Stimulated activated CD8-positive, alpha-beta memory T cell treated with anti-CD3 and anti-CD28 coated beads, Interleukin-15, amount 100 ng/mL, for 4 hours (primary cell): ENCODE measurements at places on chromosomes 4 and X.

DNA sequence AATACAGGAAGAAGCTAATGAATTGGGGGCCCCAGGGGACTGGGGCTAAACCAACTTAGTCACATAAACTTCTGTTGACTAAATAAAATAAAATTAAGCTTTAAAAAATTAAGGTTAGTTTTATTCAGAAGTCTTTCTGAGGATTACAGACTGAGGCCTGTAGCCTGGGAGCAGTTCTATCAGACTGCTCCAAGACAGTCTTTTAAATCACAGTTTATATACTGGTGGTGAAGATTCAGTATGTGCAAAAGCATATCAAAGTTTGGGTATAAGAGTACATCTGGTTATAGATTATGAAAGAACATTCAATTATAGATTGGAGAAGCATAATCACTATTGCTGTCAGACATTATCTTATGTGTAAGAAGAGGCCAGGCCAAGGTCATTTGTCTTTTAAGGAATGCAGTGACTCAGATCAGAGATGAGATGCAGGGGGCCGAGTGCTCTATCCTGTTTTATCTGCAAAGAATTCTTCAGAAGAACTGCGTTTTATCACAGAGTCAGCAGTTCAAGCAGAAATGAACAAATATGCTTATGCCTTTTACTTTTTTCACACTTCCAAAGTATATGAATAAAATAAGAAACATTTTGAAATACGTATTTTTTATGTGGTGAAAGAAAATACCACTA is 109.4 kb downstream of the PDHA2 start:
- DNase-seq, result no peak

GRCh38 chr4:56106180-56107147 is 157.7 kb downstream of the CEP135 start:
- DNase-seq, result no peak

DNA sequence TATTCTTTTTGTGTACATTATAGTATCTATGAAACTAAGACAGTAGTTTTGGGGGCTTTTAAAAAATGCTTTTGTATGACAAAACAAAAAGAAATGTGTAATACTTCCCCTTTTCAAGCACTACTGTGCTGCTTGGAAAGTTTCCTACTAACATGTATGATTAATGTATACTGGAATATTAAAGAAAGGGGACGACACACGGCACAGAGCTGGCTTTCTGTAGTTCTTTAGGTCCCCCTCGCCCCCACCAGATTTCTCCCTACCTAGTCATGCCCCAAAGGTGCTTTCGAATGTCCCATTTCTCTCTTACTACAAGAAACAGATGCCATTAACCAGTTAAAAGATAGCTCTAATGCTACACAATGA is 1.6 kb upstream of the AP1S2 start:
- no peak for DNase-seq

DNA sequence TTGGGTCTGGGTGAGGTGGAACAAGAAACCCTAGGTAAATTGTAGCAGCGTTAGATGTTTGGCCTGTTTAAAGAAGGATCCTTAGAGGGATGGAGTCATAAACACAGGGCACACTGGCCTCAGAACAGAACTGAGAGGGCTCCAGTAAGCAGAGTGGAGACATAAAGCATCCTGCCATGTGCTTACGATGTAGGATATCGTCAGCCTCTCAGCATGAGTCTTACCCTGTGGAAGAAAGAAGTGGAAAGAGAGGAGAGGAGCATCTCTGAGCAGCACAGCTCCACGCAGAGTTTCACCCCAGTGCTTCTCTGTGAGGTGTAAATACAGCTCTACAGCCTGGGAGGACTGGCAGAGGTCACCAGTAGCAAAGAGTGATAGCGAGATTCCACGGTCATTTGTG is 27.8 kb upstream of the SORBS2 start:
- DNase-seq, result no peak

- no peak for DNase-seq
Measured at GRCh38 chrX:103817502-103817901, 14.6 kb downstream of the RAB9B start.

DNA sequence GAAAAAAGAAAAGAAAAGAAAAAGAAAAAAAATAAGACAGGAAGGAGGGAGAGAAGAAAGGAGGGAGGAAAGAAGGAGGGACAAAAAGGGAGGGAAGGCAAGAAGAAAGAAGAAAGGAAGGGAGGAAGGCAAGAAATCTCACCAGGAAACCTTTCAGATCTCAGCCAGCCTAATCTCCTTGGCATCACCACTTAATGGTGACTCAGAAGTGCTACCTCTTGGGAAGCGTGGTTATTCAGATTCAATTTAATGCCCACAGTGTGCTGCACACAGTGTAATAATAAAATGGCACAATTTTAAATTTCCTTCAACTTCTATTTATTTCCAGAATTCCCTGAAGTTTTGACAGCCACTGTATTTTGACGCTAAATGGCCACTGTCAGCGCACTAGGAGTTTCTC is 50.3 kb downstream of the DKK2 start:
- no peak for DNase-seq

GRCh38 chr4:3471886-3472285 is 8.8 kb downstream of the DOK7 start:
- no peak for DNase-seq

DNA sequence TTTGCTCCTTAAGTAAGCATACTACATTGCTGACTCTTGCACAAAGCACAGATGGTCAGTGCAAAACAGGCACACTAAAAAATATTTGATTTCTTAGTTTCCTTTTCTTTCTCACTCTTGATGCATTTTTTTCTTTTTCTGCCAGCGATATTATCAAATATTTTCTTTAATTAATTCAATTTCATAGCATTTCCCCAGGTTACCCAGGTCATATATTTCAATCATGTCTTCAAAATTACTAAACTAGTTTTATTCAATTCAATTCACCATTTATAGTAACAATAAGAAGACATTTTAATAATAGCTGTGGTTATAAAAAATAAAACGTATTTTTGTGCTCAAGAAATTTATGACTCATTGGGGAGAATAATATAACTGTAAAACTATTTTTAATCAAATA is 421.2 kb downstream of the GASK1B start:
- no peak for DNase-seq

DNA sequence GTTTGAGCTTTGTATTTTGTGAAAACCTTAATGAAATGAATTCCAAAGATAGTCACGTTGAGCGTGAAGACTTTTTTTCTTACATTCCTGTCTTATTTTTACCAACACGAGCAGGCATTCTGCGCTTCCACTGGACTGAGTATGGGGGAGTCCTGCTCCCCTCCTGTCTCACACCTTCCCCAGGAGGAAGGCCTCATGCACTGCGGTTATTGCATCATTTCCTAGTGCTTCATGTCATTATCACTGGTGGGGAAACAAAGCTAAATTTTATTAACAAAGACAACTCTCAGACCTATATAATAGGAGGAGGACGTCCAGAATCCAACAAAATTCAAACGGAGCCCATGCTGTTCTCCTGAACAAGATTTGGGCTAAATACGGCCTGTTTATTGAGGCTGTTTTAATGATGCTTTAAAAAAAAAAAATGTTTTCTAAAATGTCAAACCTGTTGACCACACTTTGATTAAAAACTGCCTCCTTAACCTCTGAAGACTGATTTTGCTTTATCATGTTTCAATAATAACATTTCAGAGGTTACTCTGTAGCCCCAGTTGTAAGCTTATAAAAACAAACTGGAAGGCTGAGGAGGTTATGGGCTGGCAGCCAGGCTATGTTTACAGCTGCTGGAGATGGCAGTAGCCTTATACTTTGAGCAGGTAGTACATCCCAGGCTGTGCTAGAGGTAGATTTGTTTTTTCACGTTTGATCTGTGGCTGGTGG is 118.0 kb downstream of the SOWAHB start:
- no peak for DNase-seq

GRCh38 chr4:110867251-110867960 is 244.5 kb upstream of the PITX2 start:
- no peak for DNase-seq

DNA sequence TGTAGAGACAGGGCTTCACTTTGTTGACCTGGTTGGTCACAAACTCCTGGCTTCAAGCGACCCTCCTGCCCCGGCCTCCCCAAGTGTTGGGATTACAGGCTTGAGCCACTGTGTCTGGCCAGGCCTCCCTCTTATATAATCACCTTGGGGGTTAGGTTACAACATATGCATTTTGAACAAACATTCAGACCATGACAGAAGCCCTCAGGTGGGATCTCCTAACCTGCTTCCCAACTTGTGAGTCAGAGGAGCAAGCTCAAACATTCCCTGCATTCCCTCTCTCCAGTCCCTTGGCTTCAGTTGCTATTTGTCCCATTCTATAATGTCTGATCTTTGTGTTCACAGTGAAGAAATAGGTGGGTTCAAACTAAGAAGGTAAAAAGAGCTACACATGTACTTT is 76.5 kb upstream of the NRK start:
- no peak for DNase-seq

DNA sequence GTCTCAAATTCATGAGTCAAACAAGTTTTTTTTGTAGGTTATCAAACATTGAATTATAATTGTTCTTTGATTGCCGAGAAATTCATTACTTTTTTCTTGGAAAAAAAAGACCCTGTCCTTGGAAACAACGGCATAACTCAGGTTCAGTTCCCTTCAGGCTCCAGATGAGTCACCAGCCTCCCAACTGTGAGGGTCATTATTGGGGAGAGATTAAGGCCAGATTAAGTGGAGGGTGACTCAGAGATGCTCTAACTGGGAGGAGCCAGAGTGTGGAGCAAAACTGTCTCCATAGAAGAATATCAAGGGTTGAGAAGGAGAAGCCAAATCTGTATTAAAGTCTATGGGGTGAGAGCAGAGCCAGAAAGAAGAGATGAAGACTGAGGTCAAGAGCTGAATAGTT is 9.6 kb downstream of the ADGRG4 start:
- DNase-seq, result no peak

DNA sequence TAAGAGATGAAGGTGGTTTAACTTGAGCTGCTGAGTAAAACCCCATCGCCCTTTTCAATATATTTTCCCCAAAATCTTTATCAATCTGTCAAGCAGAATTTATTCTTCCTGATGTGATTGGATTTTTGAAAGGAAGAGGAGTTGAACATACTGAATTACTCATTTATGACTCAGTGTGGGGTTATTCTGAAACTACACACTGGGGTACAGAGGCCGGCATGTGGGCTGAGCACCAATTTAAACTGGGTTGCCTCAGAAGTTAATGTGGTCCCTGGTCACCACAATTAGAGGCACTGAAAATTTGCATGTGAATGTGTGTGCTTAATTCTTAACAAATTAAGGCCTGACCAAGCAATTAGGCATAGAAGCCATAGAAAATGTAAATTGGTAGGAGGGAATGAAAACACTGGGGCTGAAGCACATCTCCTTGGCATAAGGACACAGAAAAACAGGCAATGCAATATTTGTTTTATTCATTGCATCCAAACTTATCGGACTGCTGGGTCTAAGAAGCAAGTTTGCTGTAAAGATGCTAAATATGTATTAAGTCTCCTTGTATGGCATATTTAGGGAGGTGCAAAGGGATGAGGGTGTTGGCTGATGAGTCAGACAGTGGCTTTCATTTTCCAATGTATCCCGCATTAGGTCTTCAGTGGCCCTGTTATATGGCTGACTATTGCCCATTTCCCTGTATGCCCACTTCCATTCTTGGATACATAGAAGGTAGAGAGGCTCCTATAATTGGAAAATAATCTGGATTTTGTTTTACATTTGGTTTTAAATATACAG is 170.9 kb downstream of the IL15 start:
- no peak for DNase-seq

DNA sequence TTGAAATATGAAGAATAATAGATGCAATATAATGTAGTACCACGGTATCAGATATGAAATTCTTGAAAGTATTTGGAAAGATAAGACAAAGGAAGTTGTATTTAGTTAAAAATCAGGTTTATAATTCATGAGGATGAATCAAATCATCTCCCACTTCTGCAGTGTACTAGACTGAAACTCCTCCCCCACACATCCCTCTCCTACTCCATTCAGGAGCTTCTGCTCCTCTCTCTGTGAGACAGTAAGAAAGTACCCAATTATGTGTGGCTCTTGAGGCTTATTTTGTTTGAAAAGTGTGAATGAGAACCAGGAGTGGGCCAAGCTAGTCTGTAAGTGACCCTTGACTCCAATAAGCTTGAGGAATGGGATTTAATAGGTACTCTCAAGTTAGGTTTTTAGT is 9.5 kb downstream of the SLAIN2 start:
- no peak for DNase-seq

DNA sequence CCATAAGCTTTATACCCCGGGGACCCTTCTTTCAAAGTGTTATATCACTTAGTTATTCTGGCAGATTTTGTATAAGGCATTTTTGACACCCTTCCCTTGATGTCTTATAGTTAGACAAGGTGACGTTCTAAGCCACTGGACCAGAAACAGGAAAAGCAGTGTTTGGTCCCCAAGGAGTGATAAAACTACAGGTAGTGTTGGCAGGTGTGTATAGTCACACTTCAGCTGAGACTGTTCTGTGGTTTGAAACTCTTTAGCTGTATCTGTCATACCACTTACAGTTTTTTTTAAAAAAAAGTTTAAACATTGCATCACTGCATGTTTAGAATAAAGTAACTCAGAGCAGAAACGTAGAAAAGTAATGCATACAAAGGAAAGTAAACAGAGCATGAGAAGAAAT is 48.5 kb downstream of the TLL1 start:
- DNase-seq, result no peak

DNA sequence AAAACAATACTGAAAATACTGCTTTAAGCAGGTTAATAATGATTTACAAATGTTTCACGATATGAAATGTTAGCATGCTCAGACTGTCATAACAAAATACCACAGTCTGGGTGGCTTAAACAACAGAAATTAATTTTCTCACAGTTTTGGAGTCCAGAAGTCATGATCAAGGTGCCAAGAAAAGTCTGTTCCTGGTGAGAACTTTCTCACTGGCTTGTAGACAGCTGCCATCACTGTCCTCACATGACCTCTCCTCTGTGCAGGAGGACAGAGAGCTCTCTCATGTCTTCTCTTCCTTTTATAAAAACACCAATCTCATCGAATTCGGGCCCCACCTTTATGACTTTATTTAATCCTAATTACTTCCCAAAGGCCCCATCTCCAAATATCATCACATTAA is 426.7 kb downstream of the KLHL13 start:
- no peak for DNase-seq

- DNase-seq, result no peak
Measured at GRCh38 chrX:53005327-53005726, 43.3 kb upstream of the GPR173 start.

- no peak for DNase-seq
Measured at GRCh38 chr4:95431678-95432077, 117.1 kb downstream of the UNC5C start.

- no peak for DNase-seq
Measured at GRCh38 chr4:185716577-185717376, 95.2 kb downstream of the SORBS2 start.

DNA sequence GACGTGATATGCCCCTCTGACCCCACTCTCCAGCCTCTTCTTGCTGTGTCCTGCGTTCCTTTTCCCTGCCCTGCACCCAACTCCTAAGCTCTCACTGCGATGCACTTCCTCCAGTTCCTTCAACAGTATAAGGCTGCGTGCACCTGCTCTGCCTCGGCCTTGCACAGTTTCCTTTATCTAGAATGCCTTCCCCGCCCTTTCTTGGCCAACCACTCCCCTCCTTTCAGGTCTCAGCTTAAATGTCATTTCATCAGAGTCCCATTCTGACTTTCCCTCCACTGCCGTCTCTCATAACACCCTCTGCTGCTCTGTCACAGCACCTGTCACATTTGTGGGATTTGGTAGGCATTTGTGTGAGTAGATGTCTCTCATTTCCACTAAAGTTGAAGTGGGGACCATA is 58.4 kb upstream of the NEIL3 start:
- DNase-seq, result no peak

GRCh38 chr4:17502756-17503155 is 9.1 kb downstream of the QDPR start:
- no peak for DNase-seq
